ENCODE measurements at places on chromosomes 1 and 21. TPM values are rescaled to one million over a fixed set of nuclear protein-coding genes. Genes with fewer than 3 reads are reported as not detected.

The TAF1A gene
- 21.4 TPM for total RNA-seq

The TDRD10 gene
- total RNA-seq: not detected

The RAB25 gene
- total RNA-seq: 142 TPM

The KIF17 gene
- total RNA-seq: 2.4 TPM

The LCK gene
- 0.79 TPM for total RNA-seq

The KRTAP19-3 gene
- not detected for total RNA-seq

The RGS5 gene
- 4.6 TPM for total RNA-seq

The CIART gene
- total RNA-seq: 0.22 TPM

The TNN gene
- total RNA-seq: not detected

The OR2L3 gene
- not detected for total RNA-seq

The ACP6 gene
- total RNA-seq: 26.4 TPM

The TPTE gene
- total RNA-seq: not detected

DNA sequence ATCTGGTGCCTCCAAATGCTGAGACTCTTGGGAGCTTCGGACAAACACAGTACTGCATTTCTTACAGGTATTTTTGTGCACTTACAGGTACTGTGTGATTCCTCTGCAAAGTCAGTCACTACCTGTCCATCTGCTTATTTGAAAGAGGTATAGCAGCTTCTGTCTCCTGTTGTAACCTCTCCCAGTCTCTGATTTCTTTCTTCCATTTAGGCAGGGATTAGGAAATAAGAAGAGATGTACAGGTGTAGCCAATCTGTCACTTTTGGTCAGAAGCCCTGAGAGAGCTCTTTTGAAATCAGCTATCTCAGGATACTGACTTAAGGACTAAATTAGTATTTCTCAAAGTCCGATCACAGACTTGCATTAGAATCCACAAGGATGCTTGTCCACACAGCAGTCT, 54.0 kb downstream of the AKT3 start:
- no peaks in the 10 kb centered on the region for H3K36me3 ChIP-seq
- H3K4me3 ChIP-seq: no peak overlapping the region
- H3K4me1 ChIP-seq: no peaks in the 10 kb centered on the region
- peaks cover 20% of the 10 kb centered on the region for H3K27me3 ChIP-seq

DNA sequence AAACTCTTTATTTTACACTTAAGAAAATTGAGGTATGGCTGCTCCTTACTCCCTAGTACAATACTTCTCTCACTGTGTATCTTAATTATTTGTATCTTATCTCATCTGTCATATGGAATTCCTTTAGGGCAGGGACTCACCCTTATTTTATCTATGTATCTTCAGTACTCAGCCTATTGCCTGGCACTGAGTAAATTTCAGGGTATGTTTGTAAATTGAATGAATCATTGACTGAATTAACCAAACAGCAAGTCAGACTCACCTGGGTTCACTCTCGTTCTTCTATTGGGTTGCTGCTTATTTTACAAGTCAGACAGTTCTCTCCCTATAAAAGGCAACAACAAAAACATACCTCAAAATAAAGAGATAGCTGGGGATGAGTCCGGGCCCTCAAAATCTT, 63.8 kb downstream of the LAMC1 start:
- no peaks in the 10 kb centered on the region for H3K27me3 ChIP-seq
- H3K36me3 ChIP-seq: no peaks in the 10 kb centered on the region
- H3K4me1 ChIP-seq: peaks cover 24% of the 10 kb centered on the region
- H3K4me3 ChIP-seq: no peak overlapping the region
- DNase-seq: no peak

GRCh38 chr1:93614541-93614940, 67.1 kb downstream of the BCAR3 start:
- H3K36me3 ChIP-seq: no peaks in the 10 kb centered on the region
- DNase-seq: no peak
- H3K4me1 ChIP-seq: peaks cover 62% of the 10 kb centered on the region
- H3K27me3 ChIP-seq: no peaks in the 10 kb centered on the region

- no peaks in the 10 kb centered on the region for H3K27me3 ChIP-seq
- H3K27ac ChIP-seq: no peak overlapping the region
- no peak overlapping the region for H3K4me3 ChIP-seq
- H3K36me3 ChIP-seq: no peaks in the 10 kb centered on the region
- H3K4me1 ChIP-seq: no peaks in the 10 kb centered on the region
- peak; percentile 33 for DNase-seq
Observed at GRCh38 chr1:77313491-77313890, 31.7 kb downstream of the AK5 start.

GRCh38 chr1:27603309-27603680, 649 bp downstream of the AHDC1 start:
- peak overlapping the region; percentile 68 for H3K27ac ChIP-seq
- H3K36me3 ChIP-seq: no peaks in the 10 kb centered on the region
- H3K27me3 ChIP-seq: no peaks in the 10 kb centered on the region
- peaks cover 42% of the 10 kb centered on the region for H3K4me1 ChIP-seq

DNA sequence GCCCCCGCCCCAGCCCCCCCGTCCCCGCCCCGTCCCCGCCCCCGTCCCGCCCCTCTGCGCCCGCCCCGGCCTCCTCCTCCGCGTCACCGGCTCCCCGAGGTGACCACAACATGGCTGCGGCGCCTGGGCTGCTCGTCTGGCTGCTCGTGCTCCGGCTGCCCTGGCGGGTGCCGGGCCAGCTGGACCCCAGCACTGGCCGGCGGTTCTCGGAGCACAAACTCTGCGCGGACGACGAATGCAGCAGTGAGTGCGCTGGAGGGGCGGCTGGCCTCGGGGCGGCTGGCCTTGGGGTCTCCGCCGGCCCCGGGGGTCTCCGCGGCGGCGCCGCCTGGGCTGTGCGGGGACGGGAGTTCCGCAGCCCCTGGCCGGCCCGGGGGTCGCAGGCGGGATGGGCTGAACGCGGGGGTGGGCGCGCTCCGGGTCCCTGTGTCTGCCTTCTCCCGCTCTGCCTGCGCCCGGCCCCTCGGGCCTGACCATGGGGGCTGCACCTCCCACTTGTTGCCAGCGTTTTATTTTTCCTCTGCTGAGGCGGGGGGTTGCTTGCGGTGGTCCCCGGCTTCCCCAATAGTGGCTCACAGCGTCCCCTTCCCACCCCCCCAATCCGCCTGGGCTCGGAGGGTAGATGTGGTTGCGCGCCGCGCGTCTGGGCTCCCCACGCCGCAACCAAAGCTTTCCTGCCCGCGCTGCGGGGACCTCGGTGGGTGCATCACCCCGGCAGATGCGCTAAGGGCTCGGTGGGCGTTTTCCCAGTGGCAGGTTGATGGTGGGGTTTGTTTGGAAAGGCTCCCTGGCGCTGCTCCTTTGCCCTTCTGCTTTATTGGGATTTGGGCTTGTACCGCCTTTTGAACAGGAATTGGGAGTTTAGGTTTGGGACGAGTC, at the start of gene MIA3:
TSS of gene MIA3 (plus strand) at position 97 of the 879 bp plus-strand sequence. CDS start at position 111, 14 bp downstream.
- peaks cover 1% of the 10 kb centered on the region for H3K36me3 ChIP-seq
- H3K4me3 ChIP-seq: peak within 1 kb of the TSS; percentile 67
- H3K4me1 ChIP-seq: peaks cover 2% of the 10 kb centered on the region
- DNase-seq: no peak
- H3K27me3 ChIP-seq: no peaks in the 10 kb centered on the region

DNA sequence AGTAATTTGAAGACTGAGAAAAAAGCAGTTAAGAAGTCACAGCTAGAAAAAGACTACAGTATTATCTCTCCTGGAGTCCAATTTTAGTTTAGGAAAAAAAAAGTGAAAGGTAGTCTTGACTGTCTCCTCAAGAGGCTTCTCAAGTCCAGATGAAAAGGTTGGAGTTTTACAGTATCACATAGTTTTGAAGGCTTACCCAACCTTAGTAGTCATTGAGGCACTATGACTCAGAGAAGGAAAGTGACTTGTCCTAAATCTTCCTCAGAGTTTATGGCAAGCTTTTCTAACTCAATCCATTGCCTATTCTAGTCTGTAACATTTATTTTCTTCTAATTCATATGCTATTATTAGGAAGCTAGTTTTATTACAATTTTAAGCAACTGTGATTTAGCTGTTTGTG, 174.9 kb downstream of the DPYD start:
- H3K27me3 ChIP-seq: no peaks in the 10 kb centered on the region
- no peaks in the 10 kb centered on the region for H3K4me1 ChIP-seq
- no peak overlapping the region for H3K4me3 ChIP-seq

GRCh38 chr1:76959556-76959955, 92.3 kb downstream of the ST6GALNAC5 start:
- H3K27ac ChIP-seq: no peak overlapping the region
- no peak for DNase-seq
- H3K27me3 ChIP-seq: no peaks in the 10 kb centered on the region
- H3K4me3 ChIP-seq: no peak overlapping the region
- H3K4me1 ChIP-seq: no peaks in the 10 kb centered on the region

- peaks cover 9% of the 10 kb centered on the region for H3K4me1 ChIP-seq
- no peaks in the 10 kb centered on the region for H3K27me3 ChIP-seq
- no peak overlapping the region for H3K4me3 ChIP-seq
- H3K27ac ChIP-seq: no peak overlapping the region
- H3K36me3 ChIP-seq: no peaks in the 10 kb centered on the region
- DNase-seq: no peak
Observed at GRCh38 chr1:9262096-9262986, 27.8 kb downstream of the H6PD start.

DNA sequence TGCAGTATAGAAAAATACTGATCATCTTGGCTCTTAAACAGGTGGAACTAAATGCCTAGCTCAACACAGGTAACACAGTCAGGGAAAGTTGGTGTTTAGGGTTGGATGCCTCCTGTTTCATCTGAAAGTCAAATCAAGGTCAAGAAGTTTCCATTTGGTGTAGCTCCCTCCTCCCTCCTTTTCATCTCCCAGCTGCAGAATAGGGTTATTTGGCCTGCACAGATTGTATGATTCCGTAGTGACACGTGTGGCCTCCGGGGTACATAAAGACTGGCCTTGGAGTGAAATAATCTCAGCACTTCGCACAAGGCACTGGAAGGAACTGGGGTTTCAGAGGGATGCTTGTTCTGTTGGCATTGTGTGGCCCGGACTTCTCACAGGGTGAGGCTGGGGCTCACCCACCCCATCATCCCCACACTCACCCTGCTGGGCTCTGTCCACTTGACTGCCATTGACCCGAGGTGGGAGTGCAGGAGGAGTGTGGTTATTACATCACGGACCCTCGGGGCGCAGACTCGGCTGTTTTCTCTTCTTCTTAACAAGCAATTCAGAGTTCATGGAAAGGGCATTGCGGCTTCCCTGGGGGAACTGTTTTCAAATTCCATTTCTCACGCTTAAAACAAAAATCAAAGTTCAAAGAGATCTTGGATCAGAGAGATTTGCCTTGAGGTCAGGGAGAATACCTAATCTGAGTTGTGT, 18.4 kb downstream of the IGSF5 start:
- no peak overlapping the region for H3K27ac ChIP-seq
- H3K36me3 ChIP-seq: no peaks in the 10 kb centered on the region
- no peak overlapping the region for H3K4me3 ChIP-seq
- no peaks in the 10 kb centered on the region for H3K4me1 ChIP-seq

DNA sequence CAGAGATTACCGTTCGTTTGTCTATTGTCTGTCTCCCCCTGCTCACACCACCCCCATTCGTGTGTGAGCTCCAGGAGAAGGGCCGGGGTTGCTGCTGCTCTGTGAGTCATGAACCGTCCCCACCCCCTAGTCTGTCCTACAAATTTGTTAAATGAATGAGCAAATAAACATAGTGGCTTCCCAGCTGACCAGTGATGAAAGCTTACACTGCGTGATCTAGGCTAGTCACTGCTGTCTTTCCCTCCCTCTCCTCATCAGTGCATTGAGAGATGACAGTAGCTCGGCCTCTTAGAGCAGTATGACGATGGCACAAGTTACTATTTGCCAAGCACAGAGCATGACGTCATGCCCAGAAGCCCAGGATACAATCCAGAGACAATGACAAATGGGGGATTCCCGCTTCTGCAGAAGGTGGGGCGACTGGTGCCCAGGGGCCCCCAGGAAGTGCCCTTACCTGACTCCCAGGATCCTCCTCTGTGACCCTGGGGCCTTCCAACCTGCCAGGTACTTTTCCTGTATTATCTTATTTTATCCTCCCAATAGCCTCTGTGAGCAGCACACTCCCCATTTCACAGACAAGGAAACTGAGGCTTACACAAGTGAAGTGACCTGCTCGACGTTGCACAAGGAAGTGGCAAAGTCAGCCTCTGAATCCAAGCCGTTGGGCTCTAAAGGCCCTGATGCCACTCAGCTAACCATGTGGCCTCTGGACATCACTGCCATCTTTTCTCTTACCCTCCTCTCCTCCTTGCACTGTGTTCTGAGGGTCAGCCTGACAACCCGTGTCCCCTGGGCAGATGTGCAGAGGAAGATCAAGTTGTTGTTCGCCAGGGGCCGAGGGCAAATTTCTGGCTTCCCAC, 8.6 kb upstream of the EPHA2 start:
- no peak overlapping the region for H3K4me3 ChIP-seq
- peaks cover 67% of the 10 kb centered on the region for H3K4me1 ChIP-seq
- H3K36me3 ChIP-seq: no peaks in the 10 kb centered on the region
- DNase-seq: no peak
- H3K27me3 ChIP-seq: no peaks in the 10 kb centered on the region
- peak overlapping the region; percentile 27 for H3K27ac ChIP-seq

DNA sequence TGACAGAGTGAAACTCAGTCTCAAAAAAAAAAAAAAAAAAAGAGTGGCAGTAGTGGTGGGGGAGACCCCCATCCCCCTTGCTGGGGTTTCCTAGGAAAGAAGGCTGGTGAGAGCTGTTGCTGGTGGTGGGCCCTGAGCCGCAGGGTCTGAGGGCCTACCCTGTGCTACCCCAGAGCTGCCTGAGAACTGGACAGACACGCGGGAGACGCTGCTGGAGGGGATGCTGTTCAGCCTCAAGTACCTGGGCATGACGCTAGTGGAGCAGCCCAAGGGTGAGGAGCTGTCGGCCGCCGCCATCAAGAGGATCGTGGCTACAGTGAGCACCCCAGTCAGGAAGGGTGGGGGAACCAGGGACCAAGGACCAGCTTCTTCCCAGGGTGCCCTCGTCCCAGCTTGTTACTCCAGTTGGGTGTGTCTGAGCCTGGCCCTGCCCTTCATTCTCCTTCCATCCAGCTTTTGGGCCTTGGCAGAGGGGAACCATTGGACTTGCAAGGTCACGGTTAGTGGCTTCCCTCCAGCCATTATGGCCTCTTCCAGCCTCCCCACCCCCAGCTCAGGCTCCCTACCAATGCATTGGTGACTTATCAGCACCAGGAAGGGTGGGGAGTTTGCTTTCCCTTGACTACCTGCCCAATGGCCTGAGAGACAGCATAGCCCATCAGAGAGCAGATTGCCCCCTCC, 10.5 kb downstream of the LDLRAP1 start:
- H3K4me1 ChIP-seq: peaks cover 27% of the 10 kb centered on the region
- H3K27ac ChIP-seq: no peak overlapping the region
- H3K4me3 ChIP-seq: no peak overlapping the region
- no peak for DNase-seq
- H3K36me3 ChIP-seq: peaks cover 5% of the 10 kb centered on the region

- no peak overlapping the region for H3K4me3 ChIP-seq
- H3K36me3 ChIP-seq: no peaks in the 10 kb centered on the region
- H3K27me3 ChIP-seq: no peaks in the 10 kb centered on the region
Observed at GRCh38 chr1:91777196-91777595, 108.8 kb downstream of the TGFBR3 start.

All from HCT116 (cell line).